COR-L47 (cell line): ENCODE measurements at places on chromosomes 5 and 9.

DNA sequence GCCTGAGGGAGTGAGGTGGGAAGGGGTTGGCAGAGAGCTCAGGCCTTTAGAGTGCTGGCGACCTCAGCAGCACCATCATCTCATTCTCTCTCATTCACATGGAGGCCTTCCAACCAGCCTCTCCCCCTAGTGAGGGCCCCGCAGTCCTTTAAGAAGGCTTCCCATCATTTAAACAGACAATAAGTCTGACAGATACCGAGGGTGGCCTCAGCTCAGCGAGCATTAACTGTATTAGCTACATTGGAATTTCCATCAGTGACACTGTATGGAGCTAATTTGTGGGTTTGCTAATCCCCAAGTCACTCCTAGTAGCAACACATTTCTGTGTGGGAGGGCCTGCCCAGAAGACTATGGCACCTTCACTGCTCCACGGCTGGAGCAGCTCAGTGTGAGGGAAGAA is 75.8 kb downstream of the INSYN2B start:
- DNase-seq = no peak

DNA sequence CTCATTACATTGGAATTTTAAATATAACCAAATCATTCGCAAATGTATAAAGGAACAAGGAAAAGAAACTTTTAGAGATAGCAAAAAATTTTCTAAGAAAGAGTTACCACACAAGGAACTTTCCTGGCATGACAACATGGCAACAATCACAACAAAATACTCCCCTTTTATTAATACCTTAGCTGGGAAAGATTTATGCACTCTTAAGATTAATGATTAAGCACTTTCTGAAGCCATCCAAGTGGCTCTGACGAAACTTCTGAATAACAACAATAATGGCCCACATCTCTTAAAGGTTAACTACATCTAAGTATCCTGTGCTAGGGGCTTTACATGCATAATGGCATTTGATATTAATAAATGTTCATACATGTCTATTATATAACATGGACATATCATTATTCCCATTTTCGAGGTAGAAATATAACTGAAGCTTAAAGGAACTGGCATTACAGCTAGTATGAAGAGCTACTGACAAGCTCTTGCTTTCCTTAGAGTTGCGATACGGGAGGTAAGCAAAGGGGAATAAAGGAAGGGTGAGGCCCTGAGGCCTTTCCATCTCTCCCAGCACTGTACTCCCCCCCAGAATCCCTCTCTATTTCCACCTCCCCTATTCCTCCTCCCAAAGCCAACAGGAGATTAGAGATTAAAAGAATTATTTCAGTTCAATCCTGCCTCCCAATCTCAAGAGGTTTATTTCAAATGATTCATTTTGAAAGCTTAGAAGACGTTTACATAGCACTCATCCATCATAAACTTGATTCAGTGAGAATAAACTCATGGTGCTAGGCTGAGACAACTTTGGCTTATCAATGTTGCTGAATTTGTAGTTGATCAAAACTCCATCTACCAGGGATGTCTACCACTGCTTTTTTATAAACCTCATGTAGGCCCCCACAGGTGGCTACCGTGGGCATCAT is 9.6 kb downstream of the MTMR12 start:
- no peak for DNase-seq

GRCh38 chr5:119357808-119358529 is 2.1 kb downstream of the TNFAIP8 start:
- DNase-seq = no peak

- no peak for DNase-seq
Measured at GRCh38 chr5:123810746-123811340, 298.9 kb downstream of the CSNK1G3 start.

- no peak for DNase-seq
Measured at GRCh38 chr5:59099270-59099994, 516.6 kb downstream of the RAB3C start.

GRCh38 chr5:106656821-106657220 is 1013.9 kb downstream of the EFNA5 start:
- no peak for DNase-seq

- no peak for DNase-seq
Measured at GRCh38 chr9:98109052-98109451, 10.0 kb downstream of the TRIM14 start.

DNA sequence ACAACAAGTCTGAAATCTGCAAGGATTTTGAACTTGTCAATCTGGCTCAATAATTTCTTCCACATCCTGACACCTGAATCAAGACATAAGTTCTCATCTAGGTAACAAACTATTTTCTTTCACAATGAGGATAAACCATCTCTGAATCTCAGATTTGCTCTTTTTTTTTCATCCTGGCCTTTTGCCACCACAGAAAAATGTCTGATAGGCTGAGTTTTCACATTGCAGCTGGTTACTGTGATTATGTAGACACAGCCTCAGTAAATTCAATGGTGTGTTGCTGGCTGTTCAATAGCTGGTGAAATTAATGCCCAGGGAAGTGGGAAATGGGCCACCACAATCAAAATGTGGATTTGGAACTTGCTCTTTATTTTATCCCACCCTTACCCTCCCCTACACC is 2.8 kb upstream of the ADRA1B start:
- no peak for DNase-seq

- DNase-seq = peak; percentile 24
Measured at GRCh38 chr5:36079200-36079781, 12.6 kb upstream of the UGT3A2 start.

GRCh38 chr9:74803376-74804017 is 84.2 kb downstream of the TRPM6 start:
- no peak for DNase-seq

- DNase-seq = no peak
Measured at GRCh38 chr5:135432113-135432512, 15.0 kb downstream of the DCANP1 start.

DNA sequence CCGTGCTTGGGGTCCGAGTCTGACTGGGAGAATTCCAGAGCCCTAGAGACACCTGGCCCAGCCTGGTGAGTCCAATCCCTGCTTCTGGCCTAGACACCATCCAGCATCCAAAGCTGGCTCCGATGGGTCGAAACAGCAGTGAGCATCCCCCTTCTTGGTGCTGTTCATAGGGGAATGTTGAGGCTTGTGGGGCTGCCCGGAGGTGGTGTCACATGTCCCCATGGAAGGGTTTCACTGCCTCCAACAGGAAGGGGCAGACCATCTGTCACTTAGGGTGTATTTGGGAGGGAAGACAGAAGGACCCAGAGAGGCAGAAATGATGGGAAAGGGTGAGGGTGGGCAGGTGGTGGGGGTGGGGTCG is 13.9 kb downstream of the C9orf50 start:
- no peak for DNase-seq
